Caco-2 (cell line): ENCODE measurements at places on chromosomes 6 and 20.

- peak; percentile 83 for DNase-seq
Observed at GRCh38 chr20:381581-382290, 1.2 kb downstream of the TRIB3 start.

- no peak for DNase-seq
Observed at GRCh38 chr6:137652961-137653705, 158.9 kb upstream of the OLIG3 start.

DNA sequence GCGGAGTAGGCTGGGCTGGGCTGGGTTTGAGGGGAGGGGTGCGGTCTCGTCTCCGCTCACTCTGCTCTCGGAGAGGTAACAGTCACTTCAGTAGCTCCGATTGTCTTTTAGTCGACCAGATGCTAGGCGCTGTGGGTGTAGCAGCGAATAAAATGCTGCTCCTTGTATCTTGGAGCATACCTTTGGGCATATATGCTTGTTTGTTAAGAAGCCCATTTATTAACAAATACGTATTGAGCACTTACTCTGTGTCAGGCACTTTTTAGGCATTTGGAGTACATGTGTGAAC, 545 bp downstream of the ACTR5 start:
- no peak for DNase-seq

DNA sequence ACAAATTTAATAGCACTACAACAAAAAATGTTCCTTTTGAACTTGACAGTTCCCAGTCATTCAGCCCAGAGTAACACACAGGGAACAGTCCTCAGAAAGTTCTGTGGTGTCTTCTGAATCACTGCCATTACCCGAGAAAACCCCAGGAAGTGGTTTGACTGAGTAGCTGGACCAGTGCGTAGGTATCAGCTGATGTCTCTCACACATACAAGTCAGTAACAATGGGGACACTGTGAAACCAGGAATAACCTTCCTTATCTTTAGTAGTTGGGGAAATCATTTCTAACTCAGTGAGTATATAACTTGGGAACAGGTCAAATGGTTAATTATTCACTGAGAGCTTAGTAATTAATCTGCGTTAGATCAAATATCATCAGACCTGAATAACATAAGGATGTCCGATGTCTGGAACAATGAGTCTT, 73.1 kb downstream of the HIVEP2 start:
- DNase-seq = no peak

DNA sequence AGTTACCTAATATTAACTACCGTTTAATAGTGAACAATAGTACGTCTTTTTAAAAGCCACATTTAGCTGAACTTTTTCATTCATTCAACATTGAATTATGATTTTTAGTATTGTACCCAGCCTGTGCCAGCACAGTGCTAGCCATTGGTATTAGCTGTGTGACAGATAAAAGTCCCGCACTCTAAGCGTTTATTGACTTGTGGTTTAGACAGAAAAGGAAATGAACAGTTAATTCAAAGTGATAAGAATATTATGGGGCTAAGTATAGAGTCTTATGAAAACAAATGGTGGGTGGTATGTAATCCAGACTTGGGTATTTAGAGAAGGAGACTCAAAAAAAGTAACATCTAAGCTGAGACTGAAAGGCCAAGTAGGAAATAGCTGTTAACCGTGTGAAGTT, 202.3 kb downstream of the RPS12 start:
- DNase-seq = no peak

DNA sequence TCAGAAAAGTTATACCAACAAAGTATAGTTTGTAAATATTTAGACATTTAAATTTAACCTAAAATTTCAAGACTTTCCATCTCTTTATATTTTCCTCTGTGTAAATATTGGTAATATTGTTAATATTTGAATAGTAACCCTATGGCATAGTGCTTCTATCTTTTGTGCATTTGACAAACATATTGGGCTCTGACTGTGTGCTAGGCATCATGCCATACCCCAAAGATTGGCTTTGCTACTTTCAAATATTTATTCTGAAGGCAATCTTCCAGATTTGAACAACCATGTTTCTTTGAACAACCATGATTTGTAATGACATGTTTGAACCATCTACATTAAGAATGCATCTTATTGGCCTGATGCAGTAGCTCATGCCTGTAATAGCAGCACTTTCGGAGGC, 15.5 kb upstream of the PRDM1 start:
- DNase-seq = no peak

DNA sequence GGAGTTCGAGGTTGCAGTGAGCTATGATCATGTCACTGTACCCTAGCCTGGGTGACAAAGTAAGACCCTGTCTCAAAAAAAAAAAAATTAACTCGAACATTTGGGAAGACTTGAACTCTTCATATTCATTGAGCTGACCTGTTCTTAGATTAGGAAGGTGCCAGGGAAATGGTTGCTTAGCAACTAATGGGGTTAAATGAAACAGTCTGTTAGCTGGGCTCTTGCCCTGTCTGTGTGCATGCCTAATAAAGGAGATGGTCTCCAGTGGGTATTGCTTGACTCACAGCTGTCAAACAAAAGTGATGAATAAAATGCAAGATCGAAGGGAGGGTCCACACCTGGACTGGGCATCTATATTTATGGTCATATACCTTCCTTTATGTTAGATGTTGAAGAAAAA, 101.8 kb downstream of the KLHL32 start:
- no peak for DNase-seq

DNA sequence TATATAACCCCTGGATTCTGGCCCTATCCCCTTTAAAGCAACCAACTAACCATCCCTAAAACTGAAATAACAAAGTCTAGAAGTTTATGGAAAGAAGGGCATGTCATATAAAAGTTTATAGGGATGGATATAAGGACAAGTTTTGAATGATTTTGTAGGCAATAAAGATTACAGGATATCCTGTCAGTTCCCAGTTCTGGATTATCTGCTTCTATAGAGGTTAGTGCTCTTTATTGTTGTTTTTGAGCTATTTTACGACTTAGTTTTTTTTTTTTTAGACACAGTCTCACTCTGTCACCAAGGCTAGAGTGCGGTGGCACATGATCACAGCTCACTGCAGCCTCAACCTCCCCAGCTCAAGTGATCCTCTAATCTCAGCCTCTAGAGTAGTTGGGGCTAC, 48.3 kb downstream of the ZFP64 start:
- DNase-seq = no peak

- DNase-seq = no peak
Observed at GRCh38 chr20:50417023-50417329, 93.2 kb upstream of the PTPN1 start.

DNA sequence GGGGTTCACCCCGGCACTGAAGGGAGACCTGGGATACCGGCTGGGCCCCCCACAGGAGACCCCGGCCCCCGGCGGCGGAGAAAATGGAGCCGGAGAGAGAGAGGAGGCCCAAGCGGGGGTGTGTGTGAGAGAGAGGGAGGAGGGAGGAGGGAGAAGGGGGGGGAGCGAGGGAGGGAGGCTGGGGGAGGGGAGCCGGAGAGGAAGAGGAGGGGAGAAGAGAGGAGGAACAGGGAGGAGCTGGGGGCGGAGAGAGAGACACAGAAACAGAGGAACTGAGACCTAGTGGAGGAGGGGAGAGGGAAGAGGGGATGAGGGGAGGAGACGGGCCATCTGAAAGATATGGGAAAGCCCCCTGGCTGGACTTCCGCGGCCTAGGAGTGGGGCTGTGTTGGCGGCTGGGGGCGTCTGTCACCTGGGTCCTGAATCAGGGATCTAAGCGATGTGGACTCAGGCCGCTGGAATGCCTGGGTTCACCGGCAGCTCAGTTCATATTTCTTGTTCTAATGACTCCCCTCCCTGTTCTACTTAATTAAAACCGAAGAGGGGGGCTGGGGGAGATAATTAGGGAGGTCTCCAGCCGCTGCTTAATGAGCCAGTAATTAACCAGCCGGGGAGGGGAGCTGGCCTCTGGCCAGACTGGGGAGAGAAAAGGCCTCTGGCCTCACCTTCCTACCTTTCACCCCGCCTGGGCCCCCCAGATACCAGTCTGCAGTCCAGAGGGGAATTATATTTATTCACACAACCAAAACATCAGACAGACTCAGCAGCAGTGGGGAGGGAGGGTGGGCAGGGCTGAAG, at the start of gene PBX2:
Gene PBX2, minus strand, starts transcription at position 149 of the 798 bp plus-strand sequence. CDS start 287 bp downstream, outside the sequence.
- DNase-seq = peak; percentile 87

GRCh38 chr6:53373638-53374037, 24.9 kb upstream of the ELOVL5 start:
- no peak for DNase-seq

DNA sequence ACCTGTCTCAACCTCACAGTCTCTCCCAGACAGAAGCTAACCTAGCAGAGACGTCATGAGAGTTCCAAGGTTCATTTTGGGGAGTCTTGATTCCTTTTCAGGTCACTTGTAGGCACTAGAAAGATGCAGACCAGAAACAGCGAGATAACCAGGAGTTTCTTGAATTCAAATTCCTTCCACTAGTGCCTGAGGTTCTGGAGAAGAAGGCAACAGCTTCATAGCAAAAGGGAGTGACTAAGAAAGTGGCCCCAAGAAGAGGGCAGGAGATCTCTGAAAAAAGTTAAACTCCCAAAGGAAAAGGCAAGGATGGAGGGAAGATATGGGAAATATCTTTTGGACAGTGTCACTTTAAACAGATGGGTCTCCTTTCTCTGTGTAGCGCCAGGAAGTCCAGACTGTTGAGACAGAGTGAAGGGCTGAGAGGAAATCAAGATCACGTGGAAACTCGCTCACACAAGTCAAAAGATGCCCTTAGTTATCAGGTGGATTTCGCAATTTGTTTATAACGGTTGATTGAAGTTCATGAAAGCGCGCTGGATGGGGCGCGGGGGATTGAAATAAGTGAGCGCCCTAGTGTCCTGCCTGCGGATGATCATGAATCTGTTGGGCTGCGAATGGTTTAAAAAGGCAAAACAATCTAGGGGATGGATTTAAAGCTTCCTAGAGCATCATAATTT, 4.8 kb upstream of the PRSS16 start:
- DNase-seq = no peak
